ENCODE measurements at places on chromosomes 2 and 18. TPM values are rescaled to one million over a fixed set of nuclear protein-coding genes. Genes with fewer than 3 reads are reported as not detected.

CYRIA gene
- total RNA-seq: 5.5 TPM

ECEL1 gene
- total RNA-seq: not detected

CABYR gene
- total RNA-seq: 3.5 TPM

SP140L gene
- total RNA-seq: 2.2 TPM

ACTG2 gene
- total RNA-seq: 0.39 TPM

BCL2 gene
- 0.39 TPM for total RNA-seq

DLX1 gene
- total RNA-seq: not detected

Data from placental epithelial cell (primary cell).